Dermis microvascular lymphatic vessel endothelial cell (primary cell): ENCODE measurements at places on chromosomes 3 and 15. TPM values are rescaled to one million over a fixed set of nuclear protein-coding genes. Genes with fewer than 3 reads are reported as not detected.

DNA sequence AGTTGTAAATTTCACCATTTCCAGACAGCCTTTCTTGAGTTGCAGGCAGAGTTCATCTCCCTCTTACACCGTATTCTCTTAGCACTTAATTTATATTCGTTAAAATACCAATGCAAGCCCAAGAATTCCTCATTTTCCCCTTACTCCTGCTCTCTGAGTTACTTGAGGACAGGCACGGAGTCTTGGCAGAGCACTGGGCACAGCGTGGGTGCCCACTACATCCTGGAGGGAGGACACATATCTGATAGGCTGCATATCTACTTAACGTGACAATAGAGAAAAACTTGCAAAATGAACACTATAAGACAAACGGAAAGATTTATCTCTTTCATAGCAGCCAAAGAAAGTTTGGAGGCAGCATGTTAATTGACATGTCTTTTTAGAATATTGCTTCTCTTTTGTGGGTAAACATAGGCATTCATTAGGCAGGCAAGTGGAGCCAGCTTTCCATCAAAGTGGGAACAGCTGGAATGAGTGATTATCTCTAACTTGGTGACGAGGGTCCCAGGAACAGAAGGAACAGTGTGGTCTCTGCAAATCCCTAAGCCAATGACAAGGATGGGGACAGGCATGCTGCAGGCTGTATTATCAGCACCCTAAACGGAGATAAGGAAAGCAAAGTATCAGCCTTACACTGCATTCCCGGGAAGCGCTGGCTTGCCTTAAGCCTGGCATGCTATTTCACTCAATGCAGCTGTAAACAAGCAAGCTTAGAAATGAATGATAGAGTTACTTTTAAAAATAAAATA lies 116.5 kb downstream of the RTP4 start:
- no peak for DNase-seq

Gene ERICH6
- under 0.01 TPM in 2 replicates for total RNA-seq

Gene MST1R
- 0.13 TPM in 2 replicates for total RNA-seq

DNA sequence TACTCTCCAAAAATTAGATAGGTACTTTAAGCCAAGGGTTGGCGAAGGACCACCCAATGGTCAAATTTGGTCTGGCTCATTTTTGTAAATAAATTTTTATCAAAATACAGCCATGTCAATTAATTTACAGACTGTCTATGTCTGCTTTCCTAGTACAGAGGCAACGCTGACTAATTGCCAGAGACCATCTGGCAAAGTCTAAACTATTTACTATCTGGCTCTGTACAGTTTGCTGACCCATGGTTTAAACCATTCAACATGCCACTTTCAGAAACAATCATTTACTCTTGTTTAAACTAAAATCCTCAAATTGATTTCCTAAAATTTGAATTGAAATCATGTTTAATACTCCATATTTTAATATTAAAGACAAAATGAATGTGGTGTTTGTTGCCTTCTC lies 25.9 kb downstream of the CBLB start:
- no peak for DNase-seq

Gene CTXN2
- total RNA-seq = not detected in 2 replicates

GRCh38 chr15:48855501-48856440 lies 22.2 kb upstream of the EID1 start:
- peak; percentile 40 for DNase-seq

- DNase-seq = no peak
Observed at GRCh38 chr3:40366203-40367162, 20.5 kb upstream of the ENTPD3 start.

DNA sequence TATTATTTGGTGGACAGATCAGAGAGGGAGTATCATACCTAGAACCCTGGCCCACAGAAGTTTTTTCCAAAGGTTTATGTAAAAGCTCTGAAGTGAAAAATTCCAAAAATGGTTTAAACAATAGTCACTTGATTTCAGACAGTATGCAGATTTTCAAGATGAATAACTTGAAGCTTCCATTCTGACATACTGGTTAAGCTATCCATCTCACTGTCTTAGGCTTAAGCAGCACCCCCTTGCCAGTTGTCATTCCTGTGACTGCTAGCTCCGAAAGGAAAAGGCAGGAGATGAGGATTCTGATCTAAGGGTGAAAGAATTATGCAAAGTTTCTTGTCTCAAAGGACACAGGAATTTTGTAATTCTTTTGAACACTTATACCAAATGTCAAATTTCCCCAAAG lies 337.5 kb upstream of the THBS1 start:
- DNase-seq = no peak

DNA sequence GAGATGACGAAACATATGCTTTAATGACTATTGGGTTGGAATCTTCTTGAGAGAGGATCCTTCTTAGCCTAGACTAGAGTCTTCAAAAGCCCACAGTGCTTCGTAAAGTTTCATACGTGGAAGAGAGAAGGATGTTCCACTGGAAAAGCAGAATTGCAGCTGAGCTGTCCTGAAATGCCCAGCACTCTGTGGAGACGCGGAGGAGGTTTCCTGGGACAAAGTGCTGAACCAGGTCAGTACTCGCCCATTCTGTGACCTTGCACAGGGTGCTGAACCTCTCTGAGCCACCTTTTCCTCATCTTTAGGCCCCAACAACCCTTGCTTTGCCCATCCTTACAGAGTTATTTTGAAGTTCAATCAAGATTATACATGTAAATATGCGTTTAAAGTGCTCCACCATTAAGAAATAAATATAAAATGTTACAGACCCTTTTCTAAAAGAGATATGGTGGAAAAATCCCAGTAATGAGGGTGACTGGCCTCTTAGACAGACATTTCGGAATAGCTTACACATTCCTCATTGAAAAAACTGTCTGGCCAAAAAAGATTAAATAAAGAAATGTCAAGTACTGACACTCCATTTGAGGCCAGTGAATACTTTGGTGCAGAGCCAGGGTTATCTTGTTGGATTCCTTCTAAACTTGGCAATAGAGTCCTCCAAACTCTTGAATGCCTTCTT lies 4.2 kb upstream of the MAGEF1 start:
- DNase-seq = no peak

Gene NR1I2
- under 0.01 TPM in 1 of 2 replicates, not detected in the other for total RNA-seq

- no peak for DNase-seq
Observed at GRCh38 chr15:89870006-89870405, 23.8 kb downstream of the AP3S2 start.

GRCh38 chr15:96585484-96586386 lies 255.2 kb downstream of the NR2F2 start:
- peak; percentile 42 for DNase-seq

Gene LDHAL6B
- total RNA-seq = not detected in 2 replicates

Gene HDC
- total RNA-seq = not detected in 2 replicates

Gene COLQ
- total RNA-seq = 0.39 and 1.9 TPM in 2 replicates

- DNase-seq = no peak
Observed at GRCh38 chr3:101898752-101899169, 49.4 kb downstream of the NFKBIZ start.

DNA sequence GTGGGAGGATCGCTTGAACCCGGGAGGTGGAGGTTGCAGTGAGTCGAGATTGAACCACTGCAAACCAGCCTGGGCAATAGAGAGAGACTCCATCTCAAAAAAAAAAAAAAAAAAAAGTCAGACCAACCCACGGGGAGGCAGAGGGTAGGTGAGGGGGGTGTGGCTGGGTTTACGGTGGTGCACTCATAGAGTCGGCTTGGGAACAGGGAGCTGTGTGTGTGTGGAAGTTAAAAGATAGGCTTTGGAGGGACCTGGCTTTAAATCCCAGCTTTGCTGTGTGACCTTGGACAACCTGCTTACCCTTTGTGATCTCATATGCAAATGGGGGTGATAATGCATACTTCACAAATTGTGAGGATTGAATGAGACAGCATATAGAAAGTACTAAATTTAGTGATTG lies 10.0 kb upstream of the ISLR2 start:
- no peak for DNase-seq

Gene EAF2
- 0.51 TPM in 2 replicates for total RNA-seq

DNA sequence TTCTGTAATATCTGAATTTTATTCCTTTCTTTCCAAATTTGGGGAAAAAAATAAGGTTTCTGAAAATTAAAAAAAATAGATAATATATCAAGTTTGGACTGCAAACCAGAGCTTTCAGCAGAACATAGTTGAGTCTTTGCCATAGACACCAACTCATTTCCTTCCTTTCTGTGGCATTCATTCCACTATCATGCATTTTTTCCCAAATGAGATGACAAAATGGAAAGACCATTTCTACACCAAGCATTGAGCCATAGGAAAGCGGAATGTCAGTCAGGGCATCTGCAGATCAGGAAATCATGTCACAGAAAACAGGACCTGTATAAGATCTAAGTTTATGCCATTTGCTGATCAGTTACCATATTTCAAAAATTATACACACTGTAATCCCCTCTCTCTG lies 333.3 kb upstream of the THBS1 start:
- peak; percentile 98 for DNase-seq

DNA sequence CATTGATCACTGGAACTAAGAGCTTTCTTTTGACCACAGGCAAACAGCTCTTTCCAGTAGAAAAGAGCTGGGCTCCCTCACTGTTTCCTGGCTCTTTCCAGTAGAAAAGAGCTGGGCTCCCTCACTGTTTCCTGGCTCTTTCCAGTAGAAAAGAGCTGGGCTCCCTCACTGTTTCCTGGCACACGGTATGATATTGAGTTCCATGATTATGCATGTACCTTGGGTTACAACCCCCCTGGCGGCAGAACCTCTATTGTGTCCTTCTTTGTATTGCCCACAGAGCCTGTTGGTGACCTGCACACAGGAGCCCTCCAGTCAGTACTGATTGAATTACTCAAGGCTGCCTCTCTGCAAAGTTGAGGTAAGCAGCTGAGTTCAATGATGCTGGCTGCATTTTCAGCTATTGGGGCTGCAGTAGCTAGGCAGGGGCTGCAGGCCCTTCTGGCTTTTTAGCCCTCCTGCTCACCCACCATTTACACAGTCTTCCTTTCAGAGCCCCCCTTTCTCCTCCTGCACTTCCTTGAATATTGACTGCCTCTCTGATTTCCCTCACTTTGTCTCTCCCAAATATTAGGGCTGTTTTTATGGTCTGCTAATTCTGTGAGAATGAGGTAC lies 10.2 kb downstream of the ACKR2 start:
- peak; percentile 10 for DNase-seq

Gene ADAMTS17
- total RNA-seq = under 0.01 and 0.13 TPM in 2 replicates
